IMR-90 (cell line): ENCODE measurements at places on chromosomes 2 and 18.

DNA sequence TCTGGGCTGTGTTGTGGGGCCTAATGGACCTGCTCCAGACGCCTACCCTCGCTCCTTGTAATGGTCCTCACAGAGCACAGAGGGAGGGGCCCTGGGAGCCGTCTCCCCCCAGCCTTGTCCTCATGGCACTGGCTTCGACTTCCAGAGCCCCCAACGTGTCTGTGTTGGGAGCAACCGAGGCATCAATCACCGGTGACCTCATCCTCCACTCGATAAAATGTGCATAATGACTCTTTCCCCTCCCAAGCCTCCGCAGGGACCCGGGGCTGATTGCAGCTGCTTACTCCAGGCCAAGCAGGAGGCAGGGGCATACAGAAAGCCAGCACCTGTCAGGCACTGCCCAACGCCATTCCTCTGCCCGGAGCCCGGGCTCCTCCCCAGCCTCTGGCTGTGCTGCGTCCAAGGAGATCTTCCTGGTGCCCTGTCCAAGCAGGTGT is 271.7 kb downstream of the NDUFA10 start:
- no peak overlapping the region for H3K4me3 ChIP-seq
- H3K27ac ChIP-seq = no peak overlapping the region
- DNase-seq = no peak
- H3K4me1 ChIP-seq = no peaks in the 10 kb centered on the region

- H3K36me3 ChIP-seq = peaks cover 19% of the 10 kb centered on the region
- H3K27ac ChIP-seq = no peak overlapping the region
- H3K4me3 ChIP-seq = no peak overlapping the region
- DNase-seq = no peak
- H3K4me1 ChIP-seq = no peaks in the 10 kb centered on the region
Observed at GRCh38 chr2:174365571-174365970, 30.0 kb upstream of the SCRN3 start.

DNA sequence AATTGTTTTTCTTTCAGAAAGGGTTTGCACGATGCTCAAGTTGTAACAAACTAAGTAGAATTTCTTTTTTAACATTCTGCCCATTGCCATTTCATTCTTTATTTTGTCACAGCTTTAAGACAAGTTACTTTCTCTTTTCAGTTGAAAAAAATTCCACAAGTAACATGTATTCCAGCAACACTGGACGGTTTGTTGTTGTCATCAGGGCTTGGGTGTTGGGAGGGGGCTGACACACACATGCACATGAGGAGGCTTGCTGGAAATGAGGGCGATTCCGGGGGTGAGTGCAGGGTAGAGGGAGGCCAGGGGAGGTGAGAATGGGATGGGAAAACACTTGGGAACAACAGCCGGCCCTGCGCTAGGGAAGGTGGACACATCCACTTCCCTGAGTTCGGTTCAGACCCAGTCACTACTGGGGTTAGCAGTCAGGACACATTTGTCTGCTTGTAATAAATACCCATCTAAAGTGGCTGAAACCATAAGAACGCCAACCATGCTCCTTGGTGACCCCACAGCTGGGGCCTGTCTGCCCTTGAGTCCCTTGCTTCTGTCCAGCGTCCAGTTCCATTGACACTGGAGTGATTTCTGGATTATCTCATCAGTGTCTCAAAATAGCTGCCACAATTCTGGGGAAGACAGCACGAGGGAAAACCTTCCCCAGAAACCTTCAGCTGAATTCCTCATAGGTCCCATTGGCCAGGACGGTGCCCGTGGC is 141.8 kb upstream of the BCL2L11 start:
- DNase-seq = no peak
- peaks cover 19% of the 10 kb centered on the region for H3K27me3 ChIP-seq
- no peaks in the 10 kb centered on the region for H3K4me1 ChIP-seq
- no peak overlapping the region for H3K4me3 ChIP-seq

DNA sequence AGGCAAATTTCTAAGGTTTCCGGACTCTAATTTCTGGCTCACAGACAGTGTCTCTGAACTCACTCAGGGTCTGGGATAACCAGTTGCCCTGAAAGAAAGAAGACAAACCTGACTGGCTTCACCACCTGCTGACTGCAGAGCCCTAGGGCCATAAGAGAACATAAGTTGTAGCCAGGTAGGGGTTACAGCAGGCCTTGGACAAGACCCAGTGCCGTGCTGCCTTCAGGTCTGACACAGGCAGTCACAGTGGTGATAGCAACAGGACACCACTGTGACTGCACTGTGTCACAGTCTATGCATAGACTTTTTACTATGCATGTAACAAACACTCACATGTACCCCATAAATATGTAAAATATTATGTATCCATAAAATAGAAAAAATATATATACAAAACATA is 508.5 kb downstream of the PID1 start:
- H3K27ac ChIP-seq = no peak overlapping the region
- H3K4me1 ChIP-seq = no peaks in the 10 kb centered on the region
- H3K36me3 ChIP-seq = no peaks in the 10 kb centered on the region

DNA sequence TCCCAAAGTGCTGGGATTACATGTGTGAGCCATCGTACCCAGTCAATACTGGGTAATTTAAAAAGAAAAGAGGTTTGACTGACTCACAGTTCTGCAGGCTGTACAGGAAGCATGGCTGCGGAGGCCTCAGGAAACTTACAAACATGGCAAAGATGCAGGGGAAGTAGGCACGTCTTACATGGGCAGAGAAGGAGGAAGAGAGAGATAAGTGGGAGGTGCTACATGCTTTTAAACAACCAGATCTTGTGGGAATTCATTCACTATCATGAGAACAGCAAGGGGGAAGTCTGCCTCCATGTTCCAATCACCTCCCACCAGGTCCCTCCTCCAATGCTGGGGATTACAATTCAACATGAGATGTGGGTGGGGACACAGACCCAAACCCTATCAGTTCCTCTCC is 192.5 kb downstream of the ATAD2B start:
- no peaks in the 10 kb centered on the region for H3K27me3 ChIP-seq
- H3K27ac ChIP-seq = no peak overlapping the region
- no peaks in the 10 kb centered on the region for H3K4me1 ChIP-seq
- DNase-seq = no peak
- peaks cover 3% of the 10 kb centered on the region for H3K36me3 ChIP-seq

- no peak overlapping the region for H3K27ac ChIP-seq
- H3K4me1 ChIP-seq = peaks cover 23% of the 10 kb centered on the region
- no peaks in the 10 kb centered on the region for H3K36me3 ChIP-seq
- H3K27me3 ChIP-seq = no peaks in the 10 kb centered on the region
Observed at GRCh38 chr18:45830917-45831316, 5.4 kb downstream of the SIGLEC15 start.

GRCh38 chr18:58286632-58287352 is 242.8 kb downstream of the NEDD4L start:
- H3K36me3 ChIP-seq = no peaks in the 10 kb centered on the region
- peaks cover 9% of the 10 kb centered on the region for H3K4me1 ChIP-seq
- no peak overlapping the region for H3K4me3 ChIP-seq

- no peak for DNase-seq
- no peaks in the 10 kb centered on the region for H3K36me3 ChIP-seq
Observed at GRCh38 chr2:236169741-236170589, 1.8 kb upstream of the GBX2 start.

GRCh38 chr2:55047677-55048299 is 2.5 kb downstream of the RTN4 start:
- DNase-seq = peak; percentile 39
- peaks cover 4% of the 10 kb centered on the region for H3K36me3 ChIP-seq
- peak overlapping the region; percentile 70 for H3K4me3 ChIP-seq
- H3K4me1 ChIP-seq = peaks cover 2% of the 10 kb centered on the region; the same call in 1 of the 2 replicates
- no peaks in the 10 kb centered on the region for H3K27me3 ChIP-seq

DNA sequence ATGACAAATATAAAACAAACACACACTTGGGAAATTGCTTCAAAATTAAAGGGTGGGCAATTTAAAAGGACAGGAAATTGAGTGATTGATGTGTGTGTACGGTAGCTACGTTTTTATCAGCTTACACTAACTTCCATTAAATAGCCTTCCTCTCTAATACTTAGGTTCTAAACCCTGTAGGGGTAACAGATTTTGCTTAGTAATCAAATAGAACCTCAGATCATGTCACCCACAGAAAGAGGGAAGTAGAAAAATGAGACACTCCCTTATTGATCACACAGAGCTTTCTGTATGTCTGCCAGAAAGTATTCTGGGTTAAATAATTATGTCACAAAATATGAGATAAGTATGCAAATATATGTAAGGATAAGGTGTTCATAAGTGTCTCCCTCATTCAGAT is 93.3 kb downstream of the ICA1L start:
- no peaks in the 10 kb centered on the region for H3K27me3 ChIP-seq
- peaks cover 3% of the 10 kb centered on the region for H3K4me1 ChIP-seq
- no peak for DNase-seq
- H3K36me3 ChIP-seq = 0 out of 2 replicates have a peak, but pooled peaks cover 1% of the 10 kb centered on the region

GRCh38 chr2:240648155-240648649 is 22.9 kb downstream of the GPR35 start:
- H3K27ac ChIP-seq = no peak overlapping the region
- H3K27me3 ChIP-seq = peaks cover 76% of the 10 kb centered on the region
- no peaks in the 10 kb centered on the region for H3K36me3 ChIP-seq
- H3K4me1 ChIP-seq = no peaks in the 10 kb centered on the region
- H3K4me3 ChIP-seq = no peak overlapping the region
- no peak for DNase-seq

- no peak overlapping the region for H3K4me3 ChIP-seq
- H3K36me3 ChIP-seq = peaks cover 7% of the 10 kb centered on the region
- H3K4me1 ChIP-seq = peaks cover 8% of the 10 kb centered on the region
- H3K27me3 ChIP-seq = no peaks in the 10 kb centered on the region
- no peak for DNase-seq
Observed at GRCh38 chr2:28950941-28951630, 30.0 kb upstream of the TOGARAM2 start.

DNA sequence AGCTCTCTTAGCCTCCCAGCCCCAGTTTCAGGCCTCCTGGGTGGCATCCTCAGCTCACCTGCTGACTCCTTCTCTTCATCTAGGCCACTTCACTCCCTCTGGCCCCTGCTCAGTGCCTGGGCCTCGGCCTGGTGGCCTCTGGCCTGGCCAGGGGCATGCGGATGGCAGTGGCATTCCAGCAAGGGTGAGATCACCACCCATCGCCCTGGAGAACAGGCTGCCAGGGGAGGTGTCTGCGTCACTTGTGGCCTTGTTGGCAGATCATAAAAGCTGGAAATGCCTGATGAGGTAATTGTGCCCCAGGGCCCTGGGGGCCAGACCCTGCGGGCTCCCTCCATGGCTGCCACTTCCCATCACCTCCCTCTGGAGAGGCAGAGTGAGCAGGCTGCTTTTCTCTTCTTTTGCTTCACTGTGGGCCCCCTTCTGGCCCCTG is 72.5 kb upstream of the SMAD2 start:
- H3K27ac ChIP-seq = no peak overlapping the region
- H3K36me3 ChIP-seq = no peaks in the 10 kb centered on the region
- no peak overlapping the region for H3K4me3 ChIP-seq
- H3K4me1 ChIP-seq = no peaks in the 10 kb centered on the region
- DNase-seq = peak; percentile 7

DNA sequence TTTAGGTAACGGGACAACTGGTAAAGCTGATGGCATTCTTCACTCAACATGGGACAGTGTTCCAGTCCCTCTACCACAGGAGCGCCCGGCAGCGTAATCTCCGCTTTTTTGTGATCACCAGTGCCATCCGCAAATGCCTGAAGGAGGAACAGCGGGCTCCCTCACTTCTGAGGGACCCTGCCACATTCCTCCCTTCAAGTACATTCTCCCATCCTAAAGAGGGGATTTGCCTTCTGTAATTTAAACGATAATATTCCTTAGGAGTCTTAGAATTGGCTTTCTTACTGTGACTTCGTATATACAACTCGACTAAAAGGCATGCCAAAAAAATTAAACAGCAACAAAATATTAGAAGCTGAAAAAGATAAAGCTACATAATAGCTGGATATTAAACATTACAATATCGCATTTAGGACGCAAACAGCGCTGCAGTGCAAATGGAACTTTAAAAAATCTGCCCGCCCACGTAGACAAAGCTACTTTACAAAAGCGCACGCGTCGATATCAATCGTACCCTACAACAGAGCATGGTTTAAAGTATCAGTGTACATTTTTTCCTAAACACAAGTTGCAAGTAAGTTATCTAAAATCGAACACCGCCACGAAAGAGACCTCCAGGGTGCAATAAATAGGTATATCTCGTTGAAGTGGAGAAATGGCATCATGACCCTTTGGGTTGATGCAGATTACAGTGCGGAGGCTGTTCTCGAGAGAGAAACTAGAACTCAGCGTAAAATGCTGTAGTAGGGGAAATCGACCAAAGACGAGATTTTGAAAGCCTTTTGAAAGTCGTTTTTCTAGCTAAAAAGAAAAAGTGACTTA is 2.3 kb upstream of the VSNL1 start:
- H3K27ac ChIP-seq = no peak overlapping the region
- H3K27me3 ChIP-seq = peaks cover 29% of the 10 kb centered on the region
- DNase-seq = peak; percentile 20
- no peaks in the 10 kb centered on the region for H3K36me3 ChIP-seq

- DNase-seq = peak; percentile 13
- H3K4me3 ChIP-seq = no peak overlapping the region
- H3K27ac ChIP-seq = no peak overlapping the region
- no peaks in the 10 kb centered on the region for H3K27me3 ChIP-seq
- no peaks in the 10 kb centered on the region for H3K36me3 ChIP-seq
- 0 out of 2 replicates have a peak, but pooled peaks cover 3% of the 10 kb centered on the region for H3K4me1 ChIP-seq
Observed at GRCh38 chr18:63368611-63369010, 1.6 kb upstream of the KDSR start.

GRCh38 chr2:28644760-28645159 is 106.9 kb upstream of the PPP1CB start:
- no peak overlapping the region for H3K27ac ChIP-seq
- no peak for DNase-seq
- H3K4me3 ChIP-seq = no peak overlapping the region
- no peaks in the 10 kb centered on the region for H3K36me3 ChIP-seq
- H3K4me1 ChIP-seq = peaks cover 12% of the 10 kb centered on the region
- no peaks in the 10 kb centered on the region for H3K27me3 ChIP-seq

DNA sequence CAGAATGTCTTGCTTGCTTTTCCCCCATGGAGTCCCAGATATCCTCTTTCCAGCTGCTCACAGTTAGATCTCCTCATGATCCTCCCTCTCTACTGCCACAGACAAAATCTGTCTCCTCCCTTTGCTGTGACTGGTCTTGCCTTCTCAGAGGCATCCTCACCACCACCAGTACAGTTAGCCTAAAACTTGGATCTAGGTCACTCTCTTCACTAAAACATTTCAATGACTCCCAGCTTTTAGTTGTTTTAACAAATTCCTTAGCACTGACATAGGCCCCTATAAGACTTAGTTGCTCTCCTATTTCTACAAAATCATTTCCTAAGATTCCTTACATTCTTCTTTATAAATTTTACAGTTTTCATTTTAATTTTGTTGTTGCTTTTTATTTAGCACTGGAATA is 734.2 kb upstream of the CHAC2 start:
- peaks cover 8% of the 10 kb centered on the region for H3K4me1 ChIP-seq
- peak; percentile 81 for DNase-seq
- H3K27ac ChIP-seq = peak overlapping the region; percentile 86; the same call in 1 of the 2 replicates
- H3K27me3 ChIP-seq = no peaks in the 10 kb centered on the region
- H3K36me3 ChIP-seq = no peaks in the 10 kb centered on the region

DNA sequence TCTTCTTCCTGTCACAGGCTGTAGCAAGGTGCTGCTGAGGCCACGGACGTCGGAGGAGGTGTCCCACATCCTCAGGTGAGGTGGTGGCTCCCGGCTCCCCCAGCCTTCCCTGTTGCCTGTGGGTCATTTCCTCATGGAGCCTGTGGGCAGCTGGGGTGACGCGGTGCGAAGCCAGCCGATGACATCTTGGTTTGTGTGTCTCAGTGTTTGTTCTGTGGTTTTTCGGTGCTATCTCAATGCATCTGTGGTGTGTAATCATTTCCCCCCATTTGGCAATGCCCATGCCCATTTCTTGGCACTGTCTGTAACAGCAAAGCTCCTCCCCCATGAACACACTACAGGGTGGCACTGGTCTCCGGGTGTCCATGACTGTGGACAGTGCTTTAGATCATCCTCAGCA is 6.6 kb downstream of the D2HGDH start:
- DNase-seq = no peak
- H3K27me3 ChIP-seq = no peaks in the 10 kb centered on the region
- no peak overlapping the region for H3K4me3 ChIP-seq
- H3K4me1 ChIP-seq = peaks cover 3% of the 10 kb centered on the region
